Left cardiac atrium (tissue), 4 donors: ENCODE measurements at places on chromosomes 5 and 9. TPM values are rescaled to one million over a fixed set of nuclear protein-coding genes. Genes with fewer than 3 reads are reported as not detected.

DNA sequence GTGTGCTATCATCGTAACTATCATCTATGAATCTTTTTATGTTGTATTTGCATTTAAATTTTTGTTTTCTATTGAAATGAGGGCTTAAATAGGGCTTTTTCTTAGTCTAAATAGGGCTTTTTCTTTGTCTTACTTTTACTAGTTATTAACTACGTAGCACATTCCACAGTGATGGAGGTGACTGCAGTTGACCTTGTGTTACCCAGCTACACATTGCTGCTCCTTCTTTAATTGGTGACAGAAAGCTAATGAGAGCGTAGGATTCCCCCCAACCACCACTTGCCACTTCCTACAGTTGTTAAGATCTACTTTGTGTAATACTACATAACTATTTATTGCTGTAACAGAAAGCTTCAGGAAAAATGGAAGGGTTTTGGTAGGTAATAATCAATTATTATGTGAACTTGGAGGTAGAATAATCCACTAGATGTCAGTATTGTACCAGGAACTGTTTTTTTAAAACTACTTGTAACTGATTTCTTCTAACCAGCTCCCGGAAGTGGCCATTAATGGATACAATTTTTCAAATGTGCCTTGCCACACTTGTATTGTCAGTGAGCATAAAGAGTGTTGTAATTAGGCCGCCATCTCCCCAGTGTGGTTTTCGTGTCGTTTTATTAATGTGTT, 18.0 kb downstream of the MTRR start:
- DNase-seq: no peak

GRCh38 chr5:17257705-17258273, 40.4 kb downstream of the BASP1 start:
- no peak for DNase-seq

Gene ABLIM3
- total RNA-seq: 129 TPM

Gene AMBP
- total RNA-seq: 0.21 TPM

DNA sequence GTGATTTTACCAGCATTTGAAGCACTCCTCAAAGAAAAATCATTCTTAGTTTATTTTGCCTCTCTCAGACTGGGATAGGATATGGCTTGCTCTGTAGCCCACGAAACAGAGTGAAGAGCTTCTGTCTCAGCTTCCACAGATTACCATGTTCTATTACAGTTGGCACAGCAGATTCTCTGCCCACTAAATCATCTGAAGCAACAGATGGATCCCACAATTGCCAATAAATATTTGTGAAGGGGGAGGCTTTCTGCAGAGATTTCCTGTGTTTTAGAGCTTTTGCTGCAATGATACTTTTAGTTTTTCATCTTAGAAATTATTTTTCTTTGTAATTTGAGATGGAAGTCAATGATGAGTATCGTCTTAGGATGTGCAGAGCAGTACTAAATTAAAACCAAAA, 12.3 kb upstream of the MAP3K1 start:
- DNase-seq: no peak

DNA sequence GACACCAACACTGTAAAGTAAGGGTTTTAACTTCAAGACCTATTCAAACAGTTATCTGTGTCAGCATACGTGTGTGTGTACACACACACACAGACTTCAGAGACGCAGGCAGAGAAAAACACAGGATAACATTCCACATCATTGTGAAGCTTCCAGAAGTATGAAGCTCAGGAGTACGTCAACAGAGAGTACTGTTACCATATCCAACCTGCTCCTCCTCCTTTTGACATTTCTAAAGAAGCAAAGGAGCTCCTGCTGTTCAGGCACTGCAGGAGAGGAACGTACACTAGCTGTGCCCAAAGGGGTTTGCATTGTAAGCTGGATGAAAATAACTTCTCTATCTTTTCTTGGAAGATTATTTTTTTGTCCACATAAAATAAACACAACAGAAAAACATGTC, 180.7 kb downstream of the MEF2C start:
- no peak for DNase-seq

Gene SPINK13
- total RNA-seq: not detected

- DNase-seq: no peak
These were observed 35.5 kb downstream of the RAPGEF1 start for GRCh38 chr9:131704141-131704983.

DNA sequence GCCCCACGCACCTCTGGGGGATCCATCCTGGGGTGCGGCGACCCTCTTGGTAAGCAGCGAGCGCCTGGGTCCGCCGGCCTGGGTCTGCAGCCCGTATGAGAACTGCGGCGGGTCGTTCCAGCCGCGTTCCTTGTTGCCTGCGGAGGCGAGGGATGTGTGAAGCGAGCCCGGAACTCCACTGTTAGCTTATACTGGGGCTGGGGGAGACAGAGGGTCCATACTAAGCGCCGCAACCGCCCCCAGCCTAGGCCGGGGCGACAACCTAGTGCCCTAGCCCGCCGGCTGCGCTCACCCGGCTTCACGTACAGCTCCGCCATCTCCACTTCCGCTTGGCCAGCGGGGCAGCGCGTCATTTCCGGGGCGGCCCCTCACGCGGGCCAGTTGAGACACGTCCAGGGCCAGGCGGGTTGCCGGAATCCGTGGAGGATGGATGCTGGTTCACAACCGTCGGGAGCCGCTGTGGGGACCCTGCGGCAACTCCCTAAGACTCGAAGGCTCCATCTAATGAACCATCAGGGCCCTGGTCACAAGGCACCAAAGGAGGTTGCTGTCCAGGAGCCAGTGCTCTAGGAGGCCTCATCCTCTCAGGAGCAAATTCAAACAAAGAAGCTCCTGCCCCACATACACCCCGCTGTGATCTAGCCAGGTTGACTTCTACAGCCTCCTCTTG, at the start of gene SRA1:
Gene SRA1, minus strand, starts transcription at position 338 of the 670 bp plus-strand sequence. Its CDS starts 21 bp downstream, at position 317.
- peak; percentile 95 for DNase-seq

Gene NDST1
- 71.2 TPM for total RNA-seq

- DNase-seq: no peak
These were observed 405.5 kb downstream of the KIF4B start for GRCh38 chr5:155418960-155419579.

DNA sequence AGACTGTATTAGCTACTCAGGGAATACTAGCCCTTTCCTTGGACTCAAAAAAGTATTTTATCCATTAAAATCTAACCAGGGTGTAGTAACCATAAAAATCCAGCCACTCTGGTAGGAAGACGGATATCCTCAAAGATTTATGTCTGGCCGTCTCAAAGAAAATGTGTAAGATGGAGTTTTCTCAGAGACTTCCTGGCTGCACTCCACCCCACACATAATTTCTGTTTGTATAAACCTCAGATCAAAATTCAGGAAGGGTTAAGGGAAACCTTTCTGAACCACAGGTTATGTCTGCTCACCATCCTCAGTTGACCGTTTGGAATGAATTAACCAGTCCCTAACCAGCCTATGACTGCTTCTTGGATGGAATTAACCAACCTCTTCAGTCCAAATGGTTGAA, 13.8 kb upstream of the SMIM23 start:
- DNase-seq: no peak

DNA sequence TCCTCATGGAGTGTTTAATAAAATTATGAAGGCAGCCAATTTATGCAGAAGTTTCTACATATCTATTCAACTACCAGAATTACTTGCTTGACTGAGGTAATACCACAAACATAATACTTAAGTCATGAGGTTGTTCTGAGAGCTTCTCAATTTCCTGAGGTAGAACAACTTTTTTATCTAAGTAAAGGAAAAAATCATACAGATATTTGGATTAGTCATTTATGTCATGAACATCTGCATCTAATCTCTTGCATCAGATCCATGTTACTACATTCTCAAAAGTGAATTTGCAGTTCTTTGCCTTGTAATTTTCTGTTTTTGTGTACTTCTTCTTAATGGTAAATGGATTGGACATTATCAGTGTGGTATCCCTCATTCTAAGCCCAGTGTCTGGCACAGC, 60.4 kb upstream of the RGMB start:
- no peak for DNase-seq

DNA sequence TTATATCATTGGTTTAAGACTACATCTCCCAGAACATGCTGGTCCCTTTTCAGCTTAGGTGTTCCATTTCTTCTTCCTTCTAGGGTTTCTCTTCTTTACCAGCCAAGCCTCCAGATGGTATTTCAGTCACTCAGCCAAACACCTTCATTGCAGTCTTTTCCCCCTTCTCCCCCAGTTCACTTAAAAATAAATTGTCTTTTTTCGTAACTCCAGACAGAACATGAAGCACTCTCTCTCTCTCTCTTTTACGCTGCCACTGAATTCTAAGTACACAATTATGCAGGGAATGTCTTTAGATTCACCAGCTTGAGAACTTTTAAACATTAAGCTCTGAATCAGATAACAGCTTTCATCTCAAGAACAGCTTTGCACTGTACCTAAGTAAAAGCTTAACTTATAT, 419.7 kb upstream of the BRINP1 start:
- DNase-seq: no peak

Gene CDX1
- total RNA-seq: not detected

DNA sequence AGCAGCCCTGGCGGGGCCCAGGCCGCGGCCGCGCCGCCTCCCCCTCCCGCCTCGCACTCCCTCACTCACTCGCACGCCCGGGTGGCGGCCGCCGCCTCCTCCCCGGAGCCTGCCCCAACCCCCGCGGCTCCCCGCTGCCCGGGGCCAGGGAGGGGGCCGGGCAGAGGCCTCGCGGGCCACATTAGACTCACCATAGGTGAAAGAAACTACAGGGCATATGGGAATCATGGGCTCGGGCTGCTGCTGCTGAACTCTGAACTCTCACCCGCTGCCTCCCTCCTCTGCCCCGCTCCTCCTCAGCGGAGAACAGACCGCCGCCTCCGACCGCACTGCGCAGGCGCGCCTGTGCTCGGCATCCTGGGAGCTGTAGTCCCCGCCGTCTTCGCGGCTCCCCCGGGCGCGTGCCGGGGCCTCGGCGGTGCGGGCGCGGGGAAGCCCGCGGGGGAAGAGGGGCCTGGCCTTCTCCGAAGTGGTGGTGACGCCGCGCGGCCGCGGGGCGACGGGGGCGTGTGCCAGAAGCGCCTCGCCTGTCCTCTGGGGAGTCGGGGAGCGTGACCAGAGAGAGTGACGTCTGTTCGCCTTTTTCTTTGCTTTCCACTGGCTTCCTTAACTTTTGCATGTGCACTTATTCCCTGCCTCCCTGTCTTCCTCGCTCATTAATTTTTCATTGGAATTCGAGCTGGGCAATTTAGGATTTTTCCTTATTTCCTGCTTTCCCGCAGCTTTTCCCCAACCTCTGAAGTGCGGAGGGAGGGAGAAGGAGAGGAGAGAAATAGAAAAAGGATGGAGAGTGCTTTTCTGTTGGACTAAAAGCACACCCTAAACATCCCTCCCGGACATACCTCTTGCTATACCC, at the start of gene ZFR:
Gene ZFR, minus strand, starts transcription at position 310 of the 856 bp plus-strand sequence. Its CDS starts 82 bp downstream, at position 228.
- DNase-seq: peak; percentile 94

- no peak for DNase-seq
These were observed 74.1 kb upstream of the BASP1 start for GRCh38 chr5:17143335-17143734.

DNA sequence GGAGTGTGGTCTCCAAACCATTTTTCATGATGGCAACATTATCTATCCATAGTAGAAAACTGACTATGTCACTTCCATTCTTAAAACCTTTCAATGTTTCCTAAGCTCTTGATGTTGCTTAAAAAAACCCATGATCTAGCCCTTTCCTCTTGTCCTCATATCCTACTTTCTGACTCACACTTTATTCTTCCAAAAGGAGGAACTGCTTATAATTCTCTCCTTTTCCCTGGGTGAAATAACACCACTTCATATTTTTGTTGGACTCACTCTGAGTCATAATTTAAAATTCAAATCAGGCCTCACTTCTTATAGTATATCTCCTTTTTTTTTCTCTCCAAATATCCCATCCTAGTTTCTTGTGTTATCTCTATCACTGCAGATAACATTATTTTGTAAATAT, 513.9 kb downstream of the MAN2A1 start:
- DNase-seq: no peak

DNA sequence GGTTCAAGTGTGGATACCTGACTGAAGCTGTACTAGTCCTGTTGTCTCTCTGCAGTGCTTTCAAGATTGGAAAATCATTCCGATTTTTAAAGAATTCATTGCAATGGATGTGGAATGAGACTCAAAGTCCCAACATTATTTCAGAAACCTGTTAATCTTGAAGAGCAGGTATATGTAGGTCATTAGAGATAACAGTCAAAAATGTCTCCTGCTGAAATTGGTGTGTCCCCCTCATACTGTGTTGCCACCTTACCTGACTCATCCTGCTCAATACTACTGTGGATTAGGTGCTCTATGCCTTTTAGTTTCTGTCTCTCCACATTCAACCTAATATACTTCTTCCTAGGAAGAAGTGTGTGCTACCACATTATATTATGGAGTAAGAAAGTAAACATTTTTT, 91.1 kb upstream of the NR3C1 start:
- DNase-seq: no peak

DNA sequence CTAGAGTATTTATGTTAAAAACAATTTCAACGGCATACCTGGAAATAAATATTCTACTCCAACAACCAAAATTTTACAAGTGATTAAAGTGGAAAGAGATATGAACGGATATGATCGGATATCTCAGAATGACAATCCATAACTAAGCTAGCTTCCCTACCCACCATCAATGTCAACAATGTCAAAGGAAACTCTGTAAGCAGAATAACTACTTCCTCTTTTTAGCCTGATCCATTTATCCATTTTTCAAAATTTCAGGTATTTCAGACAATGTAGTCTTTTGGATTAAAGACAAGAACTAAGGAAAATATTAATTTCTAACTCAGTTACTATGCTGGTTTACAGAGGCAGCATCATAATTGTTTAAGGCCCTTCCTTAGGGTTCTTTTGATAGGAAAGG, 188.7 kb downstream of the DENND1A start:
- no peak for DNase-seq

DNA sequence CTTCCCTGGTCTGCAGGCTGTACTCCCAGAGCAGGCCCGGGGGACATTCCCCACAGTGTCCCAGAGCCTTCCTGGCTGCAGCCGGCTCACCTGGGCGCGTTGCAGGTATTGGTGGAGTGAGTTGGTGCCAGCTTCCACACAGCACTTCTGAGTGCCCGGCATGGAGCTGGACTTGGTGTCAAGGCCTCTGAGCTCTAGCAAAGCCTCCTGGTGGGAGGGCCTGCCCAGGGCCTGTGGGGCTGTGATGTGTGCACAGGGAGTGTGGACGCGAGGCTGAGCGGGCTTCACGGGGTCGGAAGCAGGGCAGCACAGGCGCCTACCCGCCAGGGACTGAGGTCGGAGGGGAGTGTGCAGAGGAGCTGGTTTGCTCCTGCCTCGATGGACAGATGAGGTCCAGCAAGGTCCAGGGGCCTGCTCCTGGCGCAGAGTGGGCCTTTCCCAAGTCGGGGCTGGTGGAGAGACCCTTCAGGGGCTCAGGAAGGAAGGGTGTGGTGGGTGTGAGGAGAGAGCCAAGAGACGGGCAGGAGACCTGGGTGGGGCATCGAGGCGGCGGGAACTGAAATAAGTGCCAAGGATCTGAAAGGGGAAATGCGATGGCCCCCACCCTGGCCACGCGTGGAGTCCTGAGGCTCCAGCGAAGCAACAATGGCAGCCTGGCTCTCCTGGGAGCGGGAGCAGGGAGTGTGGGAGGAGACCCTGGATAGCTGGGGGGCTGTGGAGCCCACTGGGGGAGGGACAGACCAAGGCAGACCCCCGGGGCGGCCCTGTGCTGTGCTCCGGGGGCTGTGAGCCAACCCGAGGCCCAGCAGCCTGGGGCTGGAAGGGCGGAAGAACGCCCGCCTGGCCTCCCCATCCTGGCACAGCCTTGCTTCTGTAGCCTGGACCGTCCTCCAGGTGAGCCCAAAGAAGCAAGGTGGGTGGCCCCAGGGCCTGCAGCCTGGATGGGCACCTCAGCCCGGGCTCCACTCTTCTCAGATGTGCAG, 78.4 kb downstream of the RXRA start:
- peak; percentile 60 for DNase-seq
